ENCODE measurements at places on chromosomes 13 and 19.

DNA sequence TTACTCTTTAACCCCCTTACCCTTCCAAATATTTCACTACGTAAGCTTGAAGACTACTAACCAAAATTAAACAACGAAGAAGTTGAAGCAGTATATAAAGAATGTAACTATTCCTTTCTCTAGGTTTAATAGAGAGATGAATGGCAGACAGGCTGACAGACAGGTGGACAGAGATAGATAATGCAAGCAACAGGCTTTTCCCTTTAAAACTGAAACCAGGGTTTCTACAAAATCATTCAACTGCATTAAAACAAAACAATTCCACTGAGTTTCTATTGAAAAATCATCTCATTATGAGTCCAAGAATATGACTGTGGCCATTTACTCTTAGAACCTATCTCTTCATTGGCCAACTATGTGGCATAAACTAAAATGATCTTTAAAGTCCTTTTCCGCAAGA lies 15.2 kb downstream of the LNX2 start:
- DNase-seq, result no peak

GRCh38 chr13:43289470-43290255 lies 266.3 kb downstream of the DNAJC15 start:
- DNase-seq, result no peak

DNA sequence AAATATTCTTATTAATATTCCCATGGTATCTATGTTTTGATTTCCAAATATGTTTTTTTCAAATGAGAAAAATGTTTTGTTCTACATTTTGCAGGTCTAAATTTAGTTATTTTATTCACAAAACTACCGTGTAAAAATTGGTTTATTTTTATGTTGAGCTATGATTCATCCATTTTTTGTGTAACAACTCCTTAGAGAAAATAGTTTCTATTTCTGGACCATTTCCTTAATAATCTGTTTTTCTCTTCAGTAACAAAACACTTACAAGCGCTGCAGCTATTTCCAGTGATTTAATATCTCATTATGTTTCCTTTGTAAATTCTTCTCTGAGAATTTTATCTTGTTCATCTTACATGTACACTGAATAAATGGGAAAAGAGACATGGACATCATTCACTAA lies 550.7 kb upstream of the SLITRK5 start:
- DNase-seq, result no peak

DNA sequence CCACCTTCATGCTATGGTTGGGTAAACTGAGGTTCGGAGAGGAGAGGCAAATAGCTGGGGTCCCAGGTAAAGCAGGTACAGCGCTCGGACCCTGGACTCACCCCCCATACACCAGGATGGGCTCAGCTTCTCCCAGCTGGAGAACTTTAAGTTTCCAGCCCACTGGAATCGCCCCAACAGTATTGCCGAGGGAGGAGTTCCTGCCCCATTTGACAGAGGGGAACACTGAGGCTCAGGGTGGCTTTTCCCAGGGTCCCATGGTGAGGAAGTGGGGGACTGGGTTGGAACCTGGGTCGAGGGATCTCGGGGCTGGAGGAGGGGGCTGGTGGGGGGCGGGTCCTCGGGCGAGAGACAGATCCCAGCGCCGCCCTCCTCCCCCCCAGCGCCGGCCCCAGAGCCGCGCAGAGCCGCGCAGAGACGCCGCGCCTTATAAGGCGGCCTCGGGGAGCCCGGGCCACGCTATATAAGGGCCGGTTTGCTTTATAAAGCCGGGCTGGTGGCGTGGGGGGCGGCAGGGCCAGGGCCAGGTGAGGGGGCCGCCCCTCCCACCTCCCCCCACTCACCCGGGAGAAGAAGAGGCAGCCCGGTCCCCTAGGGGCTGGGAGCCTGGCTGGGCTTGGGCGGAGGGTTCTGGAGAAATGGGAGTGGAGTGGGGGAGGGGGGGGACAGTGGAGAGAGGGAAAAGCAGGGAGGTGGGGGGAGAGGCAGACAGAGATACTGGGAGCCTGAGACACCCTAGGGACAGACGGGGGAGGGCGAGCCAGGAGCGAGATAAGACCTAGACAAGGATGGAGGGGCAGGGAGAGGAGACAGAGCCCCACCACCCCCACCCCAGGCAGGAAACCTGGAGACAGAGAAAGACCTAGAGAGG lies 1.1 kb downstream of the CNN1 start:
- DNase-seq, result no peak

DNA sequence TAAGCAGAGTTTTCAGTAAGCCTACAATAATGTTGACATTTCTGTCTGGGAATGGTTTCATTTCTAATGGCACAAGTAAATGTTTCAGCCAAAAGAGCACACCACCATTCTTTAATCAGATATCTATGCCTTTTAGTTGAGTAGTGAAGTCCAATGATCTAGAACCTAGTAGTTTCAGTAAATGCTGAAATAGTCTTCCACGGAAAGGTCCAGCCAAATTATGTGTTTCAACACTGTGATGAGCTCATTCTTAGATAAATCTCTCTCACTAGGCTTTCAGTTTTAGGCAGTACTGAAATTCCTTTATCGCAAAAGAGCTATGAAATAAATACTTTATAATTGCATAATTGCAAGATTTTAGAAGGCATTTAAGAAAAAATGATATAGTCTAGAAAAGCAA lies 816.8 kb upstream of the PCDH9 start:
- DNase-seq, result no peak

GRCh38 chr13:33874871-33875270 lies 56.9 kb downstream of the RFC3 start:
- DNase-seq, result no peak

DNA sequence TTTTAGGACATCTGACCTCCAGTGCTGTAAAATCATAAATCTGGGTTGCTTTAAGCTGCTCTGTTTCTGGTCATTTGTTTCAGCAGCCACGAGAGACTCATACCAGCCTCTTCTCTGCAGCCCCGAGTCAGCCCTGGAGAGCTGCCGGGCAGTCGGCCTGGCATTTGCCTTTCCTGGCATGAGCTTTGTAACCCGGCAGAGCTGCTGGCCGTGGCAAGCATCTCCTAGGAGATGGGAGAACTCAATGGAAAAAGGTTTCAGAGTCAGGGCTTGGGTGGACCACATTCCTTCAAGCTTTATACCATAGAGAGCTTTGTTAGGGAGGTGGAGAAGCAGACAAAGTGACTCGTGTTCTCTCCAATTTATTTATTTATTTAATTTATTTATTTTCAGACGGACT lies 21.6 kb upstream of the CCL25 start:
- no peak for DNase-seq

- no peak for DNase-seq
Measured at GRCh38 chr13:30697996-30698401, 37.3 kb upstream of the ALOX5AP start.

DNA sequence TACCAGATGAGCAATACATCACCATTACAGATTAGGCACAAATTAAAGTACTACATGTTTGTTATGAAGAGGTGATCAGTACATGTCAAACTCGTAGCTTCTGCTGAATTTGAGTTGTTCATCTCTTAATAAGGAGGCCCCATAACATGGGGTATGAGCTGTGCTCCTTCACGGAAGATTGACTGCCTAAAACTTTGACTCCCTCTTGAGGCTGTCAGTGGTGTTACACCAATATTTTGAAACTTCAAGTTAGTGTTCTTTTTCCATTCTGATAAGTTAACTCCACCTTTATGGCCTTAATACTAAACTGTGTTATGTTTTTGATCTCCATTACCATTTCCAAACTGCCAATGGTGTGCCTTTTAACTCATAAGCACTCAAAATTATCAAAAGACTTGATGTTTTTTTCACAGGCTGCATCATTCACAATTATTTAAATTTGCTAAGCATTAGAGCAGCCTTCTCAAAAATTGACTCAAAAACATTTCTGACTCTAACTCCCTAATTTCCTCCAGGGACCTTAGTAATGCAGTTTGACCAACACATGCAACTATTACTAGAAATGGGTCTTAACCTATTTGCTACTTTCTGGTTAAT lies 1591.5 kb downstream of the PCDH9 start:
- no peak for DNase-seq

GRCh38 chr19:6516018-6516658 lies 14.0 kb upstream of the TUBB4A start:
- DNase-seq, result peak; percentile 7

- no peak for DNase-seq
Measured at GRCh38 chr13:40178130-40178529, 488.3 kb downstream of the FOXO1 start.

DNA sequence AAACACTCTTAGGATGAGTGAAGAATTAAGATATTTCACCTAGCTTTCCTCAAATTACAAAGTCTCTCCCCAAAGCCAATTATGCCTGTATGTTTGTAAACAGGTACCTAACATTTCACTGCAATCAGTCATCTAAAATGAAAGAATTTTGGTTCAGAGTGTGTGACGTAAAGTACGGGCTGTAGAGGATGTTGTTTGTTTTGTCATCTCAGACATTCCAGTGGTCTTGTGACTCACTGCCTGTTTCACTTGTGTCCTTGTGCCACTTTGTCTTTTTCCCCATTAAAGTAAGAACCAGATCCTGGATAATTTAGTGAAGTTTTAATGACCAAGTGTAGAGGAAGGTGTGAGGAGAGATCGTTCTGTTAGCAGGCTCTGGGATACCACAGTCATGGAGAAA lies 28.6 kb upstream of the EID2 start:
- no peak for DNase-seq

DNA sequence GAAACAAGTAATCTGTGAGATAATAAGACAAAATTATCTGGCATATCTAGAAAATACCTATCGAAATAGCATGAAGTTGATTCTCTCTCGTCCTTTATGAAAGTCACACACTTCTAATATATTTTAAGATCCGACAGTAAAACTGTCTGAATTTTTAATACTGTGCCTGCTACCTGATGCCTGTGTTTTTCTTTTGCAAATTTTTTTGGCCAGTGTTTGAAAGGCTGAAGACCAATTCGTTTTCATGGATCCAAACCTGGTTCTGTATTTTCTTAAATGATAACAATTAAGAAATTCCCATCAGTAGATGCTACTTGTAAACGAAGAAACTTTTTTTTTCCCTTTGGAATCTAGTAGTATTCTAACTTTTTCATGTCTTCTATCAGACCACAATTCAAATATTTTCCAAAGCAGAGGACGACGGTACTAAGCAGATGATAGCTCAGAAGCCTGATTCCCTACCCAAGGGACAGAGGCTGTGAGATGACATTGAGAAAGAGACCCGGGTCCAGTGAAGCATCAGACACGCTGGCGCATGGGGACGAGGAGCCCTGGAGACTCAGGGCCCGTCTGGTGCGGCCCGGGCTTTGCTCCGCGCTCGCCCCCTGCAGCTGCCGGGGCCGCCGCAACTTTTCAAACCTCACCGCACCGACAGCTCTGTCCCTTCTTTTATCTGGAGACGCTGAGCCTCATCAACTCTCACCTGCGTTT lies 49.5 kb upstream of the PABPC3 start:
- no peak for DNase-seq

- no peak for DNase-seq
Measured at GRCh38 chr19:535017-535835, 3.7 kb downstream of the CDC34 start.

DNA sequence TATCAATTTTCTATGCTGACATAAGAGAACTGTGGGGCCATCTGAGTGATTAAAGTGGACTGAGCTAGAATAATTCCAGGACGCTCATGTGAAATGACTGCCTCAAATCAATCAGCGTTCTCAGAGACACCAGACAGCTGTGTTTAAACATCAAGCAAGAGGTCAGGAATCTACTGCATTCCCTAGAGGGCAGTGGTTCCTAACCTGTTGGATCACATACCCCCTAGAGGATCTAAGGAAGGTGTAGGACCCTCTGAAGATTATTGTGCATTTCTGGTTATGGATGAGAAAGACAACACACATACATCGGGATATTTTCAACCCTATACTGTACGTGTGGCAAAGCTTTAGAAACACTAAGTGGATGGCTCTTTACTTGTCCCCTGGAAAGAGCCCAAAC lies 51.8 kb upstream of the FREM2 start:
- no peak for DNase-seq

DNA sequence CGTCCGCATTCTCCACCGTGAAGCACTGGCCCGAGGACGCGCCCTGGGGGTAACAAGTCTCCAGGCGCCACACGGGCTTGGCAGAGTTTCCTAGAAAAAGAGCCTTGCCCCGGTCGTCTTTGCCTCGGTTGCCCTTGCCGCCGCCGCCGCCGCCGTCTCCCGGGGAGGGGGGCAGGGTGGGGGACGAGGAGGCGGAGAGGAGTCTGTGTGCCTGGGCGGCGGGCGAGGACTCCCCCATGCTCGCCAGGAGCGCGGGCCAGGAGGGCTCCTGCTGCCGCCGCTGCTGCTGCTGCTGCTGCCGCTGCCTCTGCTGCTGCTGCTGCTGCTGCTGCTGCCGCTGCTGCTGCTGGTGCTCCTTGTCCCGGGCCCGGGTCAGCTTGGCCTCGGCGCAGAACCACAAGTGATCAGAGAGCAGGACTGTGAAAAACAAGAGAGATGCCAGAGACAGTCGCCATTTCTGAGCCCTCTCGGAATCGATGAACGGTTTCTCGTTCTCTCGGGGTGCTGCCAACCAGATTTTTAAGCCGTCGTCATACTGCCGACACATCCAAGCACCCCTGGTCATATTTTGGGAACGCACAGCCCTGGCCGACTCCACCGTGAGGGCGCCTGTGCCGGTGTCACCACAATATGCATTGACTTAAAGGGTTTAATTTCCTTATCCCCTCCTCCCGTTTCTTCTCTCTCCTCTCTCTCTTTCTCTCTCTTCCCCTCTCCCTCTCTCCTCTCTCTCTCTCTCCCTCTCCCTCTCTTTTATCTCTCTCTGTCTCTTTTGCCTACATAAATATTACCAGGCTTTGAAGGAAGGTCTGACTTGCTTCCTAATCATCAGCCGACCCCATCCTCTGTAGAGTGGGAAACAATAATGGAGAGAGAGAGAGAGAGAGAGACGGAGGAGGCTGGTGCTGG lies 349.1 kb downstream of the LIG4 start:
- DNase-seq, result no peak

GRCh38 chr13:29538652-29539040 lies 56.8 kb downstream of the SLC7A1 start:
- no peak for DNase-seq

GRCh38 chr13:41858780-41859179 lies 102.1 kb downstream of the VWA8 start:
- no peak for DNase-seq

GRCh38 chr19:5801796-5802619 lies 2.9 kb upstream of the NRTN start:
- DNase-seq, result no peak

DNA sequence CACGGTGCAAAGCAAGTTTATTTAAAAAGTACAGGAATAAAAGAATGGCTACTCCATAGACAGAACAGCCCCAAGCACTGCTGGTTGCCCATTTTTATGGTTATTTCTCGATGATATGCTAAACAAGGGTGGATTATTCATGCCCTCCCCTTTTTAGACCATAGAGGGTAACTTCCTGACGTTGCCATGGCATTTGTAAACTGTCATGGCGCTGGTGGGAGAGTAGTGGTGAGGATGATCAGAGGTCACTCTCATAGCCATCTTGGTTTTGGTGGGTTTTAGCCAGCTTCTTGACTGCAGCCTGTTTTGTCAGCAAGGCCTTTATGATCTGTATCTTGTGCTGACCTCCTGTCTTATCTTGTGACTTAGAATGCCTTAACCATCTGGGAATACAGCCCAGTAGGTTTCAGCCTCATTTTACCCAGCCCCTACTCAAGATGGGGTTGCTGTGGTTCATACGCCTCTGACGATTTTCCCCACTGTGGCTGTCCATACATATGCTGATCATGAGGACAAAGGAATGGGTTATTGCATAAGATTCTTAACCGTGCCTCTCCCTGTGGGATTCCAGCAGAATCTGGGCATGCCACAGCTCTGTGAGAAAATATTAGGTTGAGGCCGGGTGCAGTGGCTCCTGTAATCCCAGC lies 36.9 kb upstream of the ZNF507 start:
- DNase-seq, result no peak

Data from activated naive CD8-positive, alpha-beta T cell treated with anti-CD3 and anti-CD28 coated beads, Interleukin-2, amount 50 U/mL, for 16 hours (primary cell).